ENCODE measurements at places on chromosomes 5 and 9.

DNA sequence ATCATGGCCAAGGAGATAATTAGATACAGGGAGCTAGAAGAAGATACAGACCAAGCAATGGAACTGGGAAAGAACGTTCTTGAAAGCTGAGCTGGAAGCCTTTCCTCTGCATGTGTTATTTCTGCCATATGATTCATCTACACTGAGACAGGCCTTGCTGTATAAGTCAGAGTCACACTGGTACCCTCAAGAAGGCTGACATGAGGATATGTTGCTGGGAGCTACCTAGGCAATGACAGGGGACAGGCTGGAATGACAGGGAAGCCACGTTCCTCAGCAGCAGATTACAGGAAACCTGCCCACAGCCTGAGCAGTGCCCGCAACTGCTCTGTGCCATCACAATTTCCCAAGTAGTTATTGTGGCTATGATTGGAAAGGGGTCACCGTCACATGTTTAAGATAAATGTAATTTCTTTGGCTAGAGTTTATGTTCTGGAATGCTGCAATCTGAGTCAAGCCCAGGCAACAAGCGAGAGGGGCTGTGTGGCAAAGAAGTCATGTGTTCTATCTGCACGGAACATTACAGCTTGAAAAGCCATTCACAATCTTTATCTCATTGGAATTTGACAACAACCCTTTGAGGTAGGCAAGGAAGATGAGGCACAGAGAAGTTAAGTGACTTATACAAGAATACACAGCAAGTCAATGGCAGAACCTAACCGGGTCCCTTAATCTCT, 108.2 kb downstream of the TTLL11 start:
- no peak for DNase-seq

DNA sequence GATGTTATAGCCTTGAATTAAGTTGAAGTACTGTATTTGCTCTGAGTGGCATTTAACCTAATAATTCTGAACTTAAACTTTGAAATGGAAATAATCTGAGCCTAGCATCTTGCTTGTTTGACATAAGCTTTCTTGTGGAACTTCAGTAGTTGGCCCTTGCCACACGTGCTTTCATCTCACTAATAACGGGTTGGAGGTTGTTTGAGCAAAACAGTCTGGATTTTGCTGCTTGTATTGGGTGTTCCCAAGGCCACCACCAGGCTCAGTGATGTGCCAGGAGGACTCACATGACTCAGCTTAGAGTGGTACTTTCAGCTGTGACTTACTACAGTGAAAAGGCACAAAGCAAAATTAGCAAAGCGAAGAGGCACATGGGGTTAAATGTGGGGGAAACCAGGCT, 35.7 kb downstream of the SECISBP2 start:
- no peak for DNase-seq

DNA sequence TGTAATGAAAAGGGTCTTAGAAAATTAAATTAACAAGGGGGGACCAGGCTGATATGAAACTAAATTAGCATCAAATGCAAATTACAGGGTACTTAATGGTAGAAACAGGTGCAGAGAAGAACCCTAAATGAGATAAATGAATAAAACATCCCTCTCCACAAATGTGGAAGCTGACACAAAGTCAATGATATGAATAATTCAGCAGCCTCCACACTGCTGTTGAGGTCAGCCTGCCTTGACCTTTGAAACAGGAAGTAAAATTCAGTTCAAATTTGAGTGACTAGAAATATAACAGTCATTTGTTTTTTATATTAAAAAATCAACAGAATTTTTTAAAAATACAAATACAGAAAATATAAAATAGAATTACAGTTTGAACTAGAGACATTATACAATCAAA, 40.0 kb downstream of the EBF1 start:
- no peak for DNase-seq

- DNase-seq: no peak
These were observed 39.1 kb downstream of the COL23A1 start for GRCh38 chr5:178551059-178551458.

GRCh38 chr5:143964919-143965318, 153.0 kb downstream of the HMHB1 start:
- no peak for DNase-seq

- DNase-seq: no peak
These were observed 30.0 kb downstream of the ZNF131 start for GRCh38 chr5:43150748-43151147.

Data from T-cell (primary cell).